ENCODE measurements at places on chromosomes 3 and 15.

- DNase-seq, result no peak
These were observed 35.9 kb upstream of the IREB2 start for GRCh38 chr15:78402061-78402610.

- DNase-seq, result no peak
These were observed 317.0 kb upstream of the ADAMTS9 start for GRCh38 chr3:65004795-65005295.

- DNase-seq, result no peak
These were observed 127.1 kb downstream of the ABHD5 start for GRCh38 chr3:43817825-43818224.

- DNase-seq, result no peak
These were observed 113.5 kb downstream of the IGF2BP2 start for GRCh38 chr3:185711255-185711870.

DNA sequence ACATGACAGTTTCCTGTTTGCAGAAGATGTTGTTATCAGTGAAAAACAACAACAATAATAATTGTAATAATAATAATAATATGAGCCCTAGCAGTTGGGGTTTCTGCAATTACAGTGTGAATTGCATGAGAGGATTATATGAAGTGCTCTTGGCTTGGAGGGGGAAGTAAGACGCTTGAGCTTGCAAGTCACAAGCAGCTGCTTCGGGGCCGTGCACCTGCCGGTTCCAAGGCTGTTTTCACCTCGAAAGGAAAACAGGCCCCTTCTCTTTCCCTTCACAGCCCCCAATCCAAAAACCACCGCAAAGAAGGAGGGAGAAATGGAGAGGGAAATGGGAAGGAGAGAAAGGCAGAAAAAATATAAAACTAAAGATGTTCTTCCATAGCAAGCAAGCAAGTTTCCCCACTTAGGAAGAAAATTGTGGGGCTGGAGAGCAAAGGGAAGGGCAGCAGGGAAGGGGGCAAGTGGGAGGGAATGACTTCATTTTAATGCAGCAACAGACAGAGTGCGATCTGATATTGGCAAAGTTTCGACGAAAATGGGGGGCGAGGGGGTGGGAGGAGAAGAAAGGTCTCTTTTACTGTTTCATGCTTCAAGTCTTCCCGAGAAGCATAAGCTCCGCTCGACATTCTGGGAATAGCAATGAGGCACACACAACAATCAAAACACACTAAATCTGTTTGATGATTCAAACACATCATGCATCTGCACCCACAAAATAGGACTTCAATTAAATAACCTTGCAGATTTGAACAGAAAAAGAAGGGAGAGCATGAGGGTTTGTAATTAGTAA, 284.2 kb upstream of the ATP11B start:
- no peak for DNase-seq

GRCh38 chr3:116836286-116836685, 126.7 kb downstream of the TUSC7 start:
- no peak for DNase-seq

- DNase-seq, result no peak
These were observed 168.5 kb downstream of the SV2B start for GRCh38 chr15:91268510-91268909.

GRCh38 chr3:15198686-15199085, 7.4 kb upstream of the CAPN7 start:
- no peak for DNase-seq

DNA sequence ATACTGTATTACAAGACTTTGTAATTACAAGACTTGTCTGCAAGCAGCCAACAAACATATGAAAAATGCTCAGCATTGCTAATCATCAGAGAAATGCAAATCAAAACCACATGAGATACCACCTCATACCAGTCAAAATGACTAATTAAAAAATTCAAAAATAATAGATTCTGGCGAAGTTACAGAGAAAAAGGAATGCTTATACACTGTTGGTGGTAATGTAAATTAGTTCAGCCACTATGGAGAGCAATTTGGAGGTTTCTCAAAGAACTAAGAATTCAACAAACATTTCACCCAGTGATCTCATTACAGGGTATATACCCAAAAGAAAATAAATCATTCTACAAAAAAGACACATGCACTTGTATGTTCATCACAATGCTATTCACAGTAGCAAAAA, 617.5 kb upstream of the CCDC54 start:
- no peak for DNase-seq

- no peak for DNase-seq
These were observed 224.4 kb downstream of the ROBO1 start for GRCh38 chr3:79543218-79543982.

DNA sequence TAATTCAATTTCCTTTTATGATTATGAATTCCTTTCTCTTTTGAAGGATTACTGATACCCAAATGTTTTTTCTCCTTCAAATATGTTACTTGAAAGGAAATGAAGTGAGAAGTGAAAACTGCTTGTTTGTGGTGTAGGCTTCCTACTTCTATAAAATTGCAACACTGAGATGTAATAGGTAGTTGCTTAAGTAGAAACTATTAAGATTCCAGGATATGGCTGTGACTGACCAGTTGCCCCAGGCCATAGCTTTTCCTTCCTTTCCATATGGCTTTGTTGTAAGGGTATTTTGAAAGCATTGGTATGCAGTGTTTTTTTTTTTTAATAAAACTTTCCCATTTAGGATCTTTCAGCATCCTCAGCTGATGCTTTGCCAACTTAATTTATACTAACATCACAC, 28.5 kb downstream of the DNAJC13 start:
- DNase-seq, result no peak

- no peak for DNase-seq
These were observed 60.9 kb downstream of the MSL2 start for GRCh38 chr3:136135039-136135802.

GRCh38 chr3:1439395-1439794, 346.6 kb downstream of the CNTN6 start:
- no peak for DNase-seq

DNA sequence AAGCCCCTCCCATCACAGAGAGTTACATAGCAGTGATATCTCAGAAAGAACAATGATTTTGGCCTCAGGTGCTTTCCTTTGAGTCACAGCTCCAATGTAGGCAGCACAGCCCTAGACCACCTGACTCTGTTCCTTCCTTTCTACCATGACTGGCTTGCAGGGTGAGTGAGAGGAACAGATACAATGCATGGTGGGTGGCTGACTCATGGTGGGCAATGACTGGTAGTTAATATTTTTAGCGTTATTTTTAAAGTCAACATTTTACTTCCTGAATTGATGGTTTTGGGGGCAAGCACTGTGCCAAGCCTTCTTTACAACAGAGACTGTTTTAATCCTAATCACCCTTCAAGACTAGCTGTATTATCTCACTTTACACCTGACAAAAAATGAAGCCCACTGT, 32.8 kb upstream of the ST3GAL6 start:
- DNase-seq, result no peak

DNA sequence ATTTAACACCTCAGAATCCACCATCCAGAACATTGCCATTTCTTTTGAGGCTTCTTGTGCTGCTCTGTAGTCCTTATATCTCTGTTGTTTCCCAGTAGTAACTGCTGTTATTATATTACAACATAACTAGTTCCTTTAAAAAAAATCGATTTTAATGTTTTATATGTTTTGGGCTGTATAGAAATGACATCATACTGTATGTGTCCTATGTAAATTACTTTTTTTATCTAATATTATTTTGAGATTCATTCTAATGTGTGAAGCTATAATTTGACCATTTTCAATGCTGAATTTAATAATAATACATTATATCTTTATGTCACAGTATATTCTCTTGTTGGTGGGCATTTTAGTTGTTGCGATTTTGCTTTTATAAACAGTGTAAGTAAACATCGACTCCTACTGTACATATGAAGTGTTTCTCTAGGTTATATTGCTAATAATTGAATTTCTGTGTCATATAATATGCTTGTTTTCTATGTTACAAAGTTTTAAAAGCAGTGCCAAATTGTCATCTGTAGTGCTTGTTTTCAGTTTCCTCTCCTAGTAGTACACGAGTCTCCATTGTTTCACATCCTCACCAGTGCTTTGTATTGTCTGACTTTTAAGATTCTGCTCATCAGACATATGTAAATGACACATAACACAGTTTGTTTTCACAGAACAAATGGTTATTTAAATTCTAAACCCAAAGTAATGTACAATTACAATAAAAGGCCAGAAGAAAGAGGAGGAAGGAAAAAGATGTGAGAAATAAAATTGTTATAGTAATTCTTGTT, 172.0 kb upstream of the LRRFIP2 start:
- no peak for DNase-seq

GRCh38 chr15:62887113-62887570, 155.4 kb upstream of the TPM1 start:
- no peak for DNase-seq

DNA sequence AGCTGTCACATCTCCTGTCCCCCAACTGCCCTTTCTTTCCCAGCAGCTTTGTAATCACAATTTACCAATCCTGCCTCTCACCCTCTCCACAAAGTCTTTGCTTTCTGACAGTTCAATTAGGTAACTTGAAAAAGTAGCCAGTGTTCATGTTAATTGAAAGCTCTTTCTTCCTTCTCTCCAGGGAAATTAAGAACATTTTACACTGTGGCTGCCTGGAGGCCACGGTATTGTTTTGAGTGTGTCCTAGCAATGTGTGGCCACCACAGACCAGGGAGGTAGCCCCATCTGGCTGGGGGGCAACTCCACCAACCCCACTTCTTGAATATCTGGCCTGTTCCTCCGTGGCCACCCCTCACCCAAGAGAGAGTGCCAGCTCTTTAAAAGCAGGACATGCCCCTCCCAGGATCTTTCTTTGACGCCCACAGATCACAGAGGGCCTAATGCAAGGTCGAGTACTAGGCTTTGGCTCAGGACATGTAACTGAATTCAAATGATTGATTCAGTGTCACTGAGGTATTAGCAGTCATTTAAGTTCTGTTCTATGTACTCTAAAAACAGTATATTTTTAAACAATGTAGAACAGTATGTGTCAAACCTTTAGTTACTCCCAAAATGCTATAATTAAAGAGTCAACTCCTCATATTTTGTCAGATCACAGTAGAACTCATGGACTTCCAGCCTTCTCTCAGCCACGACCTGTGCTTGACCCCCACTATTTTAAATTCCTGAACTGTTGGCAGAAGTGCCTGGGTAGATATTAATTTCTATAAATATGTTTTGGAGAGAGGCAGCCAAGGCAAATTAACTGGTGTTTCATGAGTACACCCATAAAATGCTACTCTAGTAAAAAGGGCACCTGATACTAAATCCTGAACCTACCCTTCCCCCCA, 164.5 kb downstream of the TNIK start:
- no peak for DNase-seq

GRCh38 chr3:168876346-168877035, 780.8 kb upstream of the GOLIM4 start:
- no peak for DNase-seq

- no peak for DNase-seq
These were observed 70.5 kb downstream of the FEM1B start for GRCh38 chr15:68348081-68348480.

DNA sequence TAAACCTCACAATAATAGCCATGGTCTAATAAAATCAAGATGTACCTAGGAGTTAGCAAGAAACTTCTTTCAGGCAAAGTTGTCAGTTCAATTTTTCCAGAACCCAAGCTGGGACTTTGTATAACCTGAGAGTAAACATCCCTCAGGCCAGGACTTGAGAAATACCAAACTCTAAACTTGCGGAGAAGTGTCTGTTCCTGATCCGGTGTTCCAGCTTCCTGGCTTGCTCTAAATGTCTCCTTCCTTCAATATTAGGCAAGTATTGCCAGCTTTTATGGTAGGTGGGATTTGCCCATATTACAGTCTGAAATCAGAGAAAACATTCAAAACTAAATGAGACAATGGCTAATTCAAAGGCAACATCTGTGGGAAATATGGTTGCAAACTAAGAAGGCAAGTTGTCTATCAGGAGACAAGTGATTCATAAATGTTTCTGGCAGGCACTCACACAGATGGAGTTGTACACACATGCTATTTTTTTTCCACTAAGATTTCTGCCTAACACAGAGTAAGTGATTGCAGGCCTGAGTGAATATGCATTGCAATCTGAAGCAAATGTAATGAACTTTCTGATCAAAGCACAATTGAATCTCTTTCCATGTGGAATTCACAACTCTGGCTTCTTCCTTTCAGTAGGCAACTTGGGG, 88.3 kb upstream of the COL8A1 start:
- DNase-seq, result no peak

- DNase-seq, result no peak
These were observed 89.2 kb downstream of the CGGBP1 start for GRCh38 chr3:87969620-87970019.

DNA sequence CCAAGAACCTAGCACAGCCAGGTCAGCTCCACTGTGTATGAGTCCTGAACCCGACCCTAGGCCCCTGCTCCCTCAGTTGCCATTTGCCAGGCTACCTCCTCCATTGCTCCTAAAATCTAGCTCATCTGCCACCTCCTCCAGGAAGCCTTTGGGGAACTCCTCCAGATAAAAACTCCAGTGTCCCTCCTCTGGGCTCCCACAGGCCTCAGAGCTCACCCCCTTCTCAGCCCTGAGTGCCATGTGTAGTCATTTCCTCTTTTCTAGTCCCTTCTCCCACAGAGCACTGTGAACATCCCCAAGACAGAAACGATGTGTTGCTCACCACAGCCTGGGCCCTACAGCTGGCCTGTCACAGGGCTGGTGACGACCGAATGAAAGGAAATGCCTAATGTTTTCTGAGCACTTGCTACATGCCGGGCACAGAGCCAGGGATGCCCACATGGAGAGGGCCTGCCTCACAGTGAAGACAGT, 61.0 kb downstream of the IQSEC1 start:
- DNase-seq, result no peak

DNA sequence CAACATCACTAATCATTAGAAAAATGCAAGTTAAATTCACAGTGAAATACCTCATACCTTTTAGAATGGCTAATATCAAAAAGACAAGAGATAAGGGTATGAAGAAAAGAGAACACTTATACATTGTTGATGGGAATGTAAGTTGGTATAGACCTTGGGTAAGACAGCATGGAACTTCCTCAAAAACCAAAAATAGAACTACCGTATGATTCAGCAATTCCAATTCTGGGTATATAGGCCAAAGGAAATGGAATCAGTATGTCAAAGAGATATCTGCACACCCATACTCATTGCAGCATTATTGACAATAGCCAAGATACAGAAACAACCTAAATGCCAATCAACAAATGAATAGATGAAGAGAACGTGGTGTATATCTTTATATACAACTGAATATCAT, 166.8 kb upstream of the LRRN1 start:
- no peak for DNase-seq

- DNase-seq, result no peak
These were observed 3.8 kb upstream of the ZNF620 start for GRCh38 chr3:40502034-40502433.

GRCh38 chr3:100006570-100007271, 107.6 kb downstream of the FILIP1L start:
- no peak for DNase-seq

GRCh38 chr3:106092792-106093191, 224.0 kb upstream of the CBLB start:
- no peak for DNase-seq

Measured in activated T-helper 1 cell treated with anti-CD3 and anti-CD28 coated beads, Interleukin-2, amount 50 U/mL, for 16 hours (primary cell).